ENCODE measurements at places on chromosomes 1 and 21.

DNA sequence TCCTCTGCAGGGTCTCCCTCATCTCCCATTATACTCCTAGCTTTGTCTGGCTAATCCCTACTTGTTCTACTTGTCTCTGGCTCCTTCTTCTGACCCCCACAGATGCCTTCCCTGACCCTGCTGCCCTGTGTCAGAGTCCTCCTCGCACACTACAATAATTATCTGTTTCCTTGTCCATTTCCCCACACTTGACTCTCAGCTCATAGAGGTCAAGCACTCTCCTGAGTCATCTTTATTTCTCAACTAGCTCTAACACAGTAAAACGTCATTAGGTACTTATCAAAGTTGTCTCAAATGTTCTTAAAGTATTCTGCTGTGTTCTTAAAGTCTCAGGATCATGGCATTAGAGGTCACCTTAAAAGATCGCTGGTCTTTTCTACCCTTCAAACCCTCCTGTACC lies 47.1 kb downstream of the C8A start:
- peak; percentile 53 for DNase-seq

DNA sequence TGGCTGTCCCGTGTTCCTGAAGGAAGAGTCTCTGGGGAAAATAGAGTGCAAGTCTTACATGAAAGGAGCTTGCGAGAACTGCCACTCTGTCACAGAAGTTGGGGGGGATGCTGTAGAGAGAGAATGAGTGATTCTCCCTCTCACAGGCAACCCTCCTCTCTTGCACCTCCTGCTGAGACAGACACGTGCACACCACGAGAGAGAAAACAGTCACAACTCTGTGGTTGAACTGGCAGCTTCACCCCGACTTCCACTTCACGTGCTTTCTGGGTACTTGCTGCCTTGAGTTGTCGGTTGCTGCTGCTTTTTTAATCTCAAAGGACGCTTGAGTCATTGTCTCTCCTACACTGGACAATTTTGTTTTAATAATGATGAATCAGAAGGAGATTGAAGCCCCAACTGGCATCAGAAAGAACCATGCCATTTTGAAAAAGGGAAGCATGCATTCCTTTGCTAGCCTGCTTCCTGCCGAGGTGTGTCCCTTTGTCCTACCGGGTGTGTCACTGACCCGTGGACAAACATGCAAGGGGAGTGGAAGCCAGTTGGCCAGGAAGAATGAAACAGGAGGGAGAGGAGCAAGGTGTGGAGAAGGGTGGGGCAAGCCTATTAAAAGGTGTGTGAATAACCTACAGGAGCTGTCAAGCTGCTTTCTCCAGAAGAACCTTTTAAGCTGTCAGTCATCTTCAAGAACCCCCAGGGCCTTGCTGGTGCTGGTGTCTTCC lies 164.2 kb downstream of the CACNA1E start:
- DNase-seq = no peak

GRCh38 chr1:89986020-89986419 lies 8.9 kb upstream of the ZNF326 start:
- DNase-seq = no peak

DNA sequence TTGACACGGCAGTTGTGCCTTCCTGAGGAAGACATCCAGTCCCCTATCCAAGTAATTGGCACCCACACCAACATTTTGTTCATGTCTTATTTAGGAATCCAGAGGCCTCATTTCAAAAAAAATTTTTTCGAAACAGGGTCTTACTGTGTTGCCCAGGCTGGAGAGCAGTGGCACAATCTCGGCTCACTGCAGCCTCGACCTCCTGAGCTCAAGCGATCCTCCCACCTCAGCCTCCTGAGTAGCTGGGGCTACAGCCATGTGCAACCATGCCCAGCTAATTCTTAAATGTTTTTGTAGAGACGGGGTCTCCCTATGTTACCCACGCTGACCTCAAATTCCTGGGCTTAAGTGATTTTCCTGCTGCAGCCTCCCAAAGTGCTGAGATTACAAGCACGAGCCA lies 9.2 kb upstream of the TRNP1 start:
- no peak for DNase-seq

- peak; percentile 15 for DNase-seq
Observed at GRCh38 chr1:111192658-111193519, 7.6 kb downstream of the DENND2D start.

DNA sequence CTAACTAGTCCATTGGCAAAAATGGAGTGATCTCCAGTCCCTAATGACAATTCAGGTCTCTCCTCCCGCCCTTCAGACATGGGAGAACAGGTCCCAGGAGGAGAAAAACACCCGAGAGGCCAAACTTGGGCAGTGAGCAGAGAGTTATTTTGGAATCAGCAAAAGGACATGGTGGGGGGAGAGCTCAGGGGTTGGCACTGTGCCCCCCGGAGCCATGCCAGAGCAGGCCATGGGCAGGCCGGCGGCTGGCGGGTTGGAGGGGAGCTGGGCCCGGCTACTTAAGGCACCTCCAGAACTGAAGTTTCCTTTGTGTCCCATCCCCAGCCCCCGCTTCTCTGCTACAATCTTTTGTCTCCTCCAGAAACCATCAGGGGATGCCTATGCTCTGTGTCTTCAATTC lies 7.1 kb downstream of the LGR6 start:
- no peak for DNase-seq

DNA sequence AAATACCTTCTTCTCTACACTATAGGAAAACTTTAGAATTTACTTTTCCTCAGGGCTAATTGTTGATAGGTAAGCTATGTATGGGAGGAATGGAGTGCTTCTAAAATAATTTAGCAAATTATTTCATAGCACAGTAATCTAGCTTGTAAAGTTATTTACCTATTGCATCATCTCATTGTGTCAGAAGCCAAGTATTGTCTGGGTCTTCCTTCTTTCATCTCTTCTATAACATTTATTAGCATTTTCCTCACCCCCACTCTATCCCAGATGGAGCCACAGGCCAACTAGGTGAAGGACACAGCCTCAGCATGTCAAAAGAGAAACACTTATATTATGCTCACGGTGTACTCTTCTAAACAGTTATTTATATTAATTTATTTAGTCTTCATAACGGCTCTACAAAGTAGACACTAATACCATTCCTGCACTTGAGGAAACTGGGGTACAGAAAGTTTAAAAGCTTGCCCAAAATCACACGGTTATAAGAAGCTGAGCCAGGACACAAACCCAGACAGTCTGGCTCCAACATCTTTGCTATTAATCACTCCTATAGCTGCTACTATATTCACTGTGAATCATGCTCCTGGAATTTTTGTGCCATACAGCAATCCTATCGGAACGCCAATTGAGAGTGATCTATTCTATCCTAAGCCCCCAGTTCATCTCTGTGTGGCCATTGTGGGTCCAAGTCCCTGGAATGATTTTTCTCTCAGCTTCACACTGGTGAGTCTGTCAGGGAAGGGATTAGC lies 43.1 kb downstream of the OR10J5 start:
- DNase-seq = no peak

- no peak for DNase-seq
Observed at GRCh38 chr21:31991356-31992331, 118.8 kb downstream of the HUNK start.

GRCh38 chr1:69835955-69836354 lies 268.2 kb downstream of the LRRC7 start:
- no peak for DNase-seq

- DNase-seq = no peak
Observed at GRCh38 chr1:170044187-170044586, 30.3 kb downstream of the KIFAP3 start.

- DNase-seq = no peak
Observed at GRCh38 chr1:7638078-7638477, 133.0 kb upstream of the VAMP3 start.

- no peak for DNase-seq
Observed at GRCh38 chr1:53274026-53274425, 35.7 kb upstream of the MAGOH start.

DNA sequence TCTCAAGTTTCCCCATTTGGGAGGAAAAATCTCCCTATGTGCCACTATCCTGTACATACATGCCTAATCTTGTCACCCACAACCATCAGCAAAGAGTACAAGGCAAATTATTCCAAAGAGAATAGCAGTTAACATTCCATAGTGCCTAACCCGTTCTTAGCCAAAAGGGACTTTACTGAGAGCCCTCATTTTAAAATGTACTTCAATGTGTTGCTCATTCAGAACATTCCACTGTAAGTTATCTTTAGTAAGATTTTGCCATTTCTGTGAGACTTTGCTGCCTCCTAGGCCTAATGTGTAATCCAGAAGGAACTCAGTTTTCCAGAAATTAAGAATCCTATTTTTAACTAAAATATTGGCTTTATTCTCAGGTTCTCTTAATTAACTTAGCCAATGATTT lies 11.3 kb upstream of the MRPL55 start:
- DNase-seq = no peak

DNA sequence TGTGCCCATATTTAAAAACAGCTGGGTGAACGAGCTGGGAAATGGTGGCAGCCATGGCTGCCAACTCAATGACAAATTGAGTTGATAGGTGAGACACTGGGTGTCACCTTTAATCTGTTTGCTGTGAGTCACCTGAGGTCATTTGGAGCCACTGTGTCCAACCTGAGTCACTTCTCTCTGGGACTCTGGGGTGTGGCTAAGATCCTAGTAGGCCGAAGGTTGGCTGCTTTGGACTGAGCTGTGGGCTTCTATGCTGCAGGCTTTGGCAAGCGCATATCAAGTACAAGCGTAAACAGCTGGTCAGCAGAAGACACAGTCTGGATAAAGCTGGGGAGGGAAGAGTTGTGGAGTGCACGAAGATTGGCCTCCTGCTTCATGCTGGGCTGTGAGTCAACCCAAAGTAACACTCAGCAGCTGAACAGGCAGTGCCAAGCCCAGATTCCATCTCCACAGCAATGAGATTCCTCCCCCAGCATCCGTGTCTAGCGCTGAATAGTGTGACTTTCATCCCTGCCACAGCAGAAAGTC lies 24.0 kb downstream of the TEX35 start:
- peak; percentile 96 for DNase-seq
